ENCODE measurements at places on chromosomes 16 and 17.

- DNase-seq = no peak
Observed at GRCh38 chr17:3271072-3271848, 26.9 kb downstream of the OR3A1 start.

GRCh38 chr17:44931376-44931775, 16.1 kb upstream of the GFAP start:
- no peak for DNase-seq

DNA sequence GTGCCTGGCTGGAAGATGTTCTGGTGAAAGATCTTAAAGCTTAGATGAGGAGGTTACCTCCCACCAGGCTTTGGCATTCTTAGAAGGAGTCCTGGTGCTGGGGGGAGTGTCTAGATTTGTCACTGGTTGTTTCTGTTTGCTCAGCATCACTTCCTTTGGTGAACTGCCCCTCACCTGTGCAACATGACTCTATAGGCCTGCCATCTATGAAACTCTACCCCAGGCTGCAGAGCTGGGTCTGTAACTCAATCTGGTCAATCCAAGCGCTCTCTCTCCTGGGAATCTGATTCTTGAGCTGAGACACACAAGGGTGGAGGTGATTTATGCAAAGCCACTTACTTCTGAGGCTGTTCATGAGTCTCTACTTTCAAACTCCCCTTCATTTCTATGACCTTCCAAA, 399.4 kb downstream of the NPIPA7 start:
- peak; percentile 15 for DNase-seq

GRCh38 chr16:30567991-30568638, 3.4 kb downstream of the ZNF688 start:
- peak; percentile 85 for DNase-seq

DNA sequence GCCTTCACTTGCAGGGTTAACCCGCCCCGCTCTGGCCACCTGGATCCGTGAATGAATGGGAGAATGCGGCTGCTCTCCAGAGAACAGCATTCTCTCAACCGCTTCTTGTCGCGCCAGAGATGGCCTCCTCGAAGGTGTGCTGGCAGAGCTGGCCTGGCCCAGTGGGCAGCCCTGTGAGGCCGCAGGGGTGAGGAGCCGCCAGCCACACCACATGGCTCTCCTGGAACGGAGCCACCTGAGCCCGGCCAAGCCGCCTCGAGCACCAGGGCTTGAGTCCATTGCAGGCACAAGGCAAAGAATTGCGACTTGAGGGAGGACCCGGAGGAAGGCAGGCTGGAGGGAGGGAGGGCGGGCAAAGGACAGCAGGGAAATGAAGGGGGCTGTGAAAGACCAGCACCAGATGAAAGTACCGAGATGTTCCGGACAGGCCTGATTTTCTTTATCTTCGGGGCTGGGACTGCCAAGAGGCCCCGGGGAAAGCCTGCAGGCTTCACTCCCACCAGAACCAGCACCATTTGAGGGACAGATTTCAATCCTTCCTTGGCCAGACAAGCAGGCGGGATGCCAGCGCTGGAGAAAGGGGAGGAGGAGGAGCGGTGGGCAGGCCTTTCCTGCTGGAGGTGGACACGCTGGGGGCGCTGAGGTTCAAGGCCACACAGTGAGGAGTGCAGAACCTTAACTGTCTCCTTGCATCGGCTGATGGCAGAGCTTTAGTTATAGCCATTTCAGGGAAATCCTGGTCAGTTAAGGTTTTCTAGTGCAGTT, 69.4 kb downstream of the MRC2 start:
- DNase-seq = no peak

DNA sequence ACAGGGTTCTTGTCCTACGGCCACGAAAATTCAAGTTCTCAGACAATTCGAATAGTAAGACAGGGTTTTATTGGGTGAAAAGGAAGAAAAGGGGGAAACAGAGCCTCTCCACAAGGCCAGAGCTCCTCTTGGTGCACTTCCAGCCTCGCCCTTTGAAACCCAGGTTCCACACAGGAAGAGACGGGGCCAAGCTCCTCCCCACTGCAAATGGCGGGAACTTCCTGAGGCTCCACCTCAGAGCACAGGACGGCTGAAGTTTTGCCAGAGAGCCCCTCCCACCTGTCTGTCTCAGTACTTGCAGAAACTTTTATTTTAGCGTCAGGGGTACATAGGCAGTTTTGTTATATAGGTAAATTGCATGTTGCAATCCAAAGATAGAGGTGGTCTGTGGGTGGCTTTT, 165.7 kb upstream of the CDH8 start:
- no peak for DNase-seq

DNA sequence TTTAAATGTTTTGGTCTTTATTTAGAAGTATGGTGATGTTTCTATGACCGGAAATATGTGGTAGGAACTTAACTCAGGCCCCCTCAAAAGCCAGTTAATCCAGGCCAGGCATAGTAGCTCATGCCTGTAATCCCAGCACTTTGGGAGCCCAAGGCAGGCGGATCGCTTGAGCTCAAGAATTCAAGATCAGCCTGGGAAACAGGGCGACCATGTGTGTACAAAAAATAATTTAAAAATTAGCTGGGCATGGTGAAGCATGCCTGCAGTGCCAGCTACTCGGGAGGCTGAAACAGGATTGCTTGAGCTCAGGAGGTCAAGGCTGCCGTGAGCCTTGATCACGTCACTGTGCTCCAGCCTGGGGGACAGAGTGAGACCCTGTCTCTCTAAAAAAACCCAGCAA, 10.3 kb downstream of the RSL1D1 start:
- DNase-seq = no peak

DNA sequence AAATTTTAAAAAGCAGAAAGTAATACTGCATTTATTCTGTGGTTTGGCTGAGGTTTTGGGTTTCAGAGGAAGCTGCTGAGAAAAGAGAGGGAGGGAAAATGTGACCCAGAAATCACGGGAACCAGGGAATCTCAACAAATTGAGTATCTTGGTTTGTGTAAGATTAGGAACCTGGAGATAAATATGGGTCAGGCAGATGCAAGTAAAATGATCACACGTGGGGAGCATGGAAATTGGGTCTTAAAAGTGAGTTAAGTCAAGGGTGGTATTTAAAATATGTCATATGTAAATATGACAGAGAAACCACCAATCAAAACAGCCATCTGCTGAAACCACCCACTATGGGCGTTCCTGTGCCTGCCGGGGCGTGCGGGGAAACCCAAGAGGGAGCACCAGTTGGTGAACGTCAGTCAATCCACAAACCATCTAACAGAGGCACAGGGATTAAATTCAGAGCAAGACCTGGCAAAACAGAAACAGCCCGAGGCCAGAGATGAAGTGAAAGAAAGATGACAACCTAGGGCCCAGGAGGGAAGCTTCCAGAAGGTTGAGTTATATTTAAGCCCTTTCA, 33.4 kb downstream of the CDH13 start:
- no peak for DNase-seq

- no peak for DNase-seq
Observed at GRCh38 chr16:69917739-69918138, 33.4 kb upstream of the CLEC18A start.

DNA sequence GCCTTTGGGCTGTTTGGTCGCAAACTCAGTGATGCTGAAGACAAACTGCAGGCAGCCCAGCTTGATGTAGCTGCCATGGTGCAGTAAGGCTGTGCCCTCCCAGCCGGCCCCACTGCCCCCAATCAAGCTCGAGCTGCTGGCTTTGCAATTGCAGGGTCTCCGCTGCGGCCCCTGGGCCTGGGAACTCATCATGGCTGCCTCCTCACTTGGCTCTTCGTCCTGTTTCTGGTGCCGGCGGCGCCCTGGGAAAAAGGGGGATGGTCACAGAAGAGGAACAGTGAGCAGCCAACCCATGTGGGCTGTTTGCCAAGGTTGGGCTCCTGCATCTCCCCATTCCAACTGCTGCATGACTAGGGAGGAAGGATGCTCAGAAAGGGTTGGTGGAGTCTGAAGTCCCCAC, 3.4 kb upstream of the DHRS13 start:
- DNase-seq = no peak

DNA sequence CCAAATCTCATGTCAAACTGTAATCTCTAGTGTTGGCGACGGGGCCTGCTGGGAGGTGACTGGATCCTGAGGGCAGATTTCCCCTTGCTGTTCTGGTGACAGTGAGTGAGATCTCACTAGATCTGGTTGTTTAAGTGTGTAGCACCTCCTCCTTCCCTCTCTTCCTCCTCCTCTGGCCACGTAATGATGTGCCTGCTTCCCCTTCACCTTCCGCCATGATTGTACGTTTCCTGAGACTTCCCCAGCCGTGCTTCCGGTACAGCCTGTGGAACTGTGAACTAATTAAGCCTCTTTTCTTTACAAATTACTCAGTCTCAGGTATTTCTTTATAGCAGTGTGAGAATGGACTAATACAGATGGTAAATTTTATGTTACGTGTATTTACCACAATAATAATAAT, 49.2 kb downstream of the METTL16 start:
- DNase-seq = no peak

GRCh38 chr17:38659415-38659814, 15.3 kb downstream of the EPOP start:
- no peak for DNase-seq

GRCh38 chr17:61968757-61969156, 41.0 kb upstream of the INTS2 start:
- no peak for DNase-seq

- DNase-seq = no peak
Observed at GRCh38 chr17:74866198-74866835, 6.5 kb downstream of the FDXR start.

DNA sequence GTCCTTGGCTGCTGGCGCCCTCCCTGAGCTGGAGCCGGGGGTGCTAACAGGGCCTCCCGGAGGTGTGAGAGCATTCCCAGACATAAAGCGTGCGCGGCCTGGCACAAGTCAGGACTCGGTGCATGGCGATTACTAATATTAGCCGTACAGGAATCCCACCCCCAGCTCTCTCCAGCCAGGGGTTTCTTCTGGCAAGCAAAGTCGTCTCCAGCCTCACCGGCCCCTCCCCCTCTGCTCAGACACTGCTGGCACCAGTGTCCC, 5.0 kb downstream of the CASKIN1 start:
- DNase-seq = no peak

GRCh38 chr17:49741009-49741691, 22.8 kb downstream of the FAM117A start:
- peak; percentile 48 for DNase-seq

GRCh38 chr16:87634411-87634810, 32.1 kb downstream of the JPH3 start:
- no peak for DNase-seq

DNA sequence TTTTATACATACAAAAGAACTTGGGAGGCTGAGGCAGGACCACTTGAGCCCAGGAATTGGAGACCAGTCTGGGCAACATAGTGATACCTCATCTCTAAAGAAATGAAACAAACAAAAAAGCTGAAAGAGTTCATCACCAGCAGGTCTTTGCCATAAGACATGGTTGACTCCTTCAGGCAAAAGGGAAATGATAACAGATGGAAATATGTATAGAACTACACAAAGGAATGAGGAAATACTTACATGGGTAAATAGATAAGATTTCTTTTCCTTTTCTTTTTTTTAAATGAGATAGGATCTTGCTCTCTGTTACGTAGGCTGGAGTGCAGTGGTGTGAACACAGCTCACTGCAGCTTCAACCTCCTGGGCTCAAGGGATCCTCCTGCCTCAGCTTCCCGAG, 165.3 kb downstream of the PARN start:
- no peak for DNase-seq

DNA sequence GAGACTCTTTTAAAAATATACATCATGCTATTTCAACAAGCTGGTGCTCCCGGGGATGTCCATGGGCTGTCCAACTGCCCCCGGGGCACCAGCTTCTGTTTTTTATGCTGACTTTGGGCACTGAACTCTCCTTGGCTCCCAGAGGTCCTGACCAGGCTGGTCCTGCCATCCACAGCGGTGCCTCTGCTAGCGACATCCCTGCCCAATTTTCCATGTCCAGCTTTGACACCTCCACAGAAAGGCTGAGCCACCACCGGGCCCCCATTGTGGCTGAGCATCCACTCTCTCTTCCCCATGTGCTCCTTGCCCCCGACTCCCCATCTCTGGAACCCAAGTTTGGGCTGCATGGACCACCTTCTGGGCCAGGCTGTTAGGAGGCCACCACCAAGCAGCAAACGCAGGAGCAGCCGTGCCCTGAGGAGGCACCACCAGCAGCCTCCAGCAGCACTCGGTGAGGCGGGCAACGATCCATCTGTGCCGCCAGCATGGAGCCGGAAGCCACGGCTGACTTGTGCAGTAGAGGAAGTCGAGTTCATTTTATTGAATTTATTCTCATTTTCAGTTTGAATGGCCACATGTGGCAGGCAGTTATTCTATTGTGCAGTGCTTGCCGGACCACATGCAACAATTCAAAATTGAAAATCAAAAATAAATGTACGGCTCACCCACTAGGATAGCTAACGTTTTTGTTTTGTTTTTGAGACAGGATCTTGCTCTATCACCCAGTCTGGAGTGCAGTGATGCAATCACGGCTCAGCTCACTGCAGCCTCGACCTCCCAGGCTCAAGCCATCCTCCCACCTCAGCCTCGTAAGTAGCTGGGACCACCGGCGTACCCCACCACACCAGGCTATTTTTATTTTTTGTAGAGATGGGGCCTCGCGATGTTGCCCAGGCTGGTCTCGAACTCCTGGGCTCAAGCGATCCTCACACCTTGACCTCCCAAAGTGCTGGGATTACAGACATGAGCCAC, 2.8 kb upstream of the MEAK7 start:
- peak; percentile 73 for DNase-seq

DNA sequence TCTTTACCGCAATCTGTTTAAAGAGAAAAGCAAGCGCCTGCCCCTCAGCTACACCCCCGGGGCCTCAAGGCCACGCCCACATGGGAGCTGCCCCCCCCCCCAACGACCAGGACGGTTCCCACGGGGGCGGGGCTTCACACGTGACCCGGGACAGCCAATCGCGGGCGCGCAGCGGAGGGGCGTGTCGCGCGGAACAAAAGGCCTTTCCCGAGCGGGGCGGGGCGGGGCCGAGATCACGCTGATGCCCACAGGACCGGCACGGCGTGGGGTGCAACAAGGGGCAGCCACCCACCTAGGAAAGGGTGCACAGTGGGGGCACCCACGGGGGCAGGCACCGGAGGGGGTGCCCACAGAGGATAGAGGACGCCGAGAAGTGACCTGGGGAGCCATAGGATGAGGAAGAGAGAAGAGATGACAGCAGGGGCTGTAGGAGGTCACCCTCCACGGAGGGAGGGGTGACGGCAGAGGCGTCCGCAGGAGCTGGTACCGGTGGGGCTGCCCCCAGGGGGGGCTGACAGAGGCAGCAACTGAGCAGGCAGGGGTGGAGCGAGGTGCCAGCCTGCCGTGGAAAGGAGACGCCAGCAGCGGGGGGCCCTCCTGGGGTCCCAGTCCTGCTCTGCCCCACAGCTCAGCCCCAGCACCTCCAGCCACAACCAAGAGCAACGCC, 6.2 kb downstream of the UNKL start:
- DNase-seq = peak; percentile 92

All from KBM-7 (cell line).